ENCODE measurements at places on chromosomes 2 and 18.

- no peak for DNase-seq
Observed at GRCh38 chr18:78519394-78520062, 460.1 kb upstream of the SALL3 start.

- no peak for DNase-seq
Observed at GRCh38 chr2:191382801-191383200, 137.6 kb downstream of the MYO1B start.

DNA sequence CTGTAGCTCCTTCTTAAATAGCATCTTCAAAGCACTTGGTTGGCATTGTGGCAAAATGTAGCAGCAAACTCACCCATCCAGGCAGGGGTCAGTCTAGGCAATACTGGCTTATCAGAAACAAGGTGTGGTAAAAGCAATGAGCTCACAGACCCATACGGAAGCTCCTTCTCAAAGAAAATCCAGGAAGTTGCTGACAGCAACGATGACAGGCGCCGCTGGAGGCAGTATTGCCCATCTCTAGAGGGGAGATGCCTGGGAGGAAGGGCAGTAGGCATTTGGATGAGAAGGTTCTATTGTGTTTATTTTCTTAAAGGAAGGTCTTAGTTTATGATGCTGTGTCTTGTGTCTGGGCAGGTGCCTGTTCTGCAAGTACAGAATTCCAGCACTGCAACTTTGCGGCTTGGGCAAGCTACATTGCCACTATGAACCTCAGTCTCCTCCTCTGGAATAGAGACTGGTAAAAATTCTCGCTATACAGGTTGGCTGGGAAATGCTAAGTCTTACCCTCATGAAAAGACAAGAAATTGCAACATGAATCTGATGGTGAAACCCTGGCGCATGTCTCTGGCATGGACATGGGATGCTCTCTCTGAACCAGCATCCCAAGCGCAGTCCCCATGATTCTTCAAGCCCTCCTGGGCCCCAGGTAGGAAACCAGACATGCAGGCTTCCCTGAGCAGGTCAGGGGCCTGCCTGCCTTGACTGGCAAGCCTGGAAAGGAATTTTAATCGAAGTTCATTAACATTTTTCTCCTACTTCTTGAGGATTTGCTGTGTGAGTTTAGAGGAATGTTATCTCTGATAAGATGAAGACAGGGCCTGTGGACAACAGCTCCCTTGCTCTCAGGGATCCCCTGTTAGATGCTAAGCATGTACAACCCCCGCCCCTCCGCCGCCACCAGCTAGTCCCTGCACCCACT lies 156.0 kb downstream of the TFCP2L1 start:
- DNase-seq: no peak

DNA sequence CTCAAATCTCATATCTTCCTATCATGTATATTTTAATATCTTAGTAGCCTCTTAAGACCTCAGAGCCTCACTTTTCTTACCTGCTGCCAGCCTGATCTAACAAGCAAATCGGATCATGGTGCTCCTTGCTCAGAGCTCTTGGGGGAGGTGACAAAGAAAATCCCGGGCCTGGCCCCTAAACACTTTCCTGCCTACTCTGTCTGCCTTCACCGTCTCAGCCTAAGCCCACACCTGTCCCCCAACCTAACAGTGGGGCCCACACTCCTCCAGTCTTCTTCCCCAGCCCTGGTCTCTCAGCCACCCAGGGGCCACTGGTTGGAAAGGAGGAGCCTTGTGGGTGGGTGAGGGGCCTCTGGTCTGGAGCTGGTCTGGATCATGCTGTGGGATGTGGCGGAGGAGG lies 207.3 kb downstream of the HAUS1 start:
- DNase-seq: no peak

GRCh38 chr2:182061739-182062138 lies 76.1 kb downstream of the PPP1R1C start:
- DNase-seq: no peak

- no peak for DNase-seq
Observed at GRCh38 chr2:176777262-176777661, 435.3 kb upstream of the HNRNPA3 start.

DNA sequence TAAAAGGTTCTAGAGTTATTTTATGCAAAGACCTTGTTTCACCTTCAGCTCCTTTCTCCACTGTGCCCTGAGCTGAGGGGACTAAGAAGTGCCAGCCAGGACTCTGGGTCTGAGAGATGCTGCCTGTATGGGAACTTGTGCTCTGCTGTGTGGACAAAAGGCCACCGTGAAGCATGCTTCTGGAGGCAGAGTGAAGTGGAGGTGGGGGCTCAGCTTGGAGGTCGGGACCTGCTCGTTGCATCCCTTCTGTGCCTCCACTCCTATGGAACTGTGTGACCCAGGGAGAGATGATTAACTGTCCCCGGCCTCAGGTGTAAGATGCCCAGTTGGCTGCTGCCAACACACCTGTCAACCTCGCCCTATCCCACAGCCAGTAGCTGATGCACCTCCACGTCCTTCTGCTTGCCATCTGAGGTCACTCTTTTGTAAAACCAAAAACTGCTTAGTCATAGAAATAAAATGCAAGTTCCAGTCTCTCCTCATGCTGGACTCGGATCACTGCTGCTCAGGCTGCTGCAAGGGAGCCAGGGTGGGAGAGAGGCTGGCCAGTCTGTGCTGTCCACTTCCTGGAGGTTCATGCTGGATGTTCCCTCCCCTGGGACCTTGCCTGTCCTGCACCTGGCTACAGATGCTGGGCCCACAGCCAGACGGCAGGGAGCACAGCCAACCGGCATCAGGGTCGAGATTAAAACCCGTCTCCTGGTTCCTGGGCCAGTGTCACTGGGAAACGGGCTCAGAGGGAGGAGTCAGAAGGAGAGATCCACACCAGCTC lies 113.2 kb downstream of the ACKR3 start:
- DNase-seq: no peak

GRCh38 chr2:218024336-218024735 lies 21.5 kb upstream of the TNS1 start:
- DNase-seq: no peak

DNA sequence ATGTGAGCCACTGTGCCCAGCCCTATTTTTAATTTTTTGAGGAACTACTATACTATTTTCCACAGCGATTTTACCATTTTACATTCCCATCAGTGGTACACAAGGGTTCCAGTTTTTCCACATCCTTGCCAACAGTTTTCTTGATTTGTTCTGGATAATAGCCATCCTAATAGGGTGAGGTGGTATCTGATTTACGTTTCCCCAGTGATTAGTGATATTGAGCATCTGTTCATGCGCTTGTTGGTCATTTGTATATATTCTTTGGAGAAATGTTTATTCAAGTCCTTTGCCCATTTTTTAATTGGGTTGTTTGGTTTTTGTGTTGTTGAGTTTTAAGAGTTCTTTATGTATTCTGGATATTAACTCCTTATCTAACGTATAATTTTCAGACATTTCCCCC lies 20.8 kb downstream of the TTC39C start:
- no peak for DNase-seq

DNA sequence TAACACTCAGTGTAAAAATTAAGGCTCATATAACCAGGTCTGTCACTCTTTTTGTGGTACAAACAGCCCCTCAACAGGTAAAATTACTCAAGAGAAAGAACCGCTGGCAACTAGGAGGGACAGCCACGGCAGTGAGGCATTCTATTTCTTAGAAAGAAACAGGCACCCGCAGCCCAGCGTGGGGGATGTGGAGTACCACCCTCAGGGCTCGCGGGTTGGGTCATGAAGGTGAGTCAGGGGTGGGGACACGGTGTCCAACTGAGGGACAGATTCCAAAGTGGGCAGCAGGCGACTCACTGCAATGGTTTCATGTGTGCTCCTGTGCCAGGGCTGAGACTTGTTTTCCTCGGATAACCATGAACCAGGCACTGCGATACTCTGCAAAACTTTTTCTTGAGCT lies 129.4 kb downstream of the DTNB start:
- no peak for DNase-seq

DNA sequence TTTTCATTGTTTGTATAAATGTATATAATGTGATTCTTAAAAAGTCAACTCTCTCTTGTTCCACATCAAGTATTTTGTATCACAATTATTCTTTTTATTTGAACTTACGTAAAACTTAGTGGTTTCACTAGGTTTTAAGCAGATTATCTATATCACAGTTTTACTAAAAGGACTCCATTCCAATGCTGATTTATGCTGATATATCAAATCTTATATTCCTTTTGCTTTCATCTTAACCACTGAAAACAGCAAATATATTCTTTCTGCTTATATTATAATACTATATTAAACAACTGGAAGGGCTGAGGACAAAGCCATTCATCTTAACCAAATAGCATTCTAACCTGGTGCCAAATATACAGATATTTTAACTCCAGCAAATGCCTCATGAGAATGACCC lies 24.2 kb downstream of the TRAPPC8 start:
- no peak for DNase-seq

- no peak for DNase-seq
Observed at GRCh38 chr2:74789271-74789670, 44.7 kb upstream of the HK2 start.

DNA sequence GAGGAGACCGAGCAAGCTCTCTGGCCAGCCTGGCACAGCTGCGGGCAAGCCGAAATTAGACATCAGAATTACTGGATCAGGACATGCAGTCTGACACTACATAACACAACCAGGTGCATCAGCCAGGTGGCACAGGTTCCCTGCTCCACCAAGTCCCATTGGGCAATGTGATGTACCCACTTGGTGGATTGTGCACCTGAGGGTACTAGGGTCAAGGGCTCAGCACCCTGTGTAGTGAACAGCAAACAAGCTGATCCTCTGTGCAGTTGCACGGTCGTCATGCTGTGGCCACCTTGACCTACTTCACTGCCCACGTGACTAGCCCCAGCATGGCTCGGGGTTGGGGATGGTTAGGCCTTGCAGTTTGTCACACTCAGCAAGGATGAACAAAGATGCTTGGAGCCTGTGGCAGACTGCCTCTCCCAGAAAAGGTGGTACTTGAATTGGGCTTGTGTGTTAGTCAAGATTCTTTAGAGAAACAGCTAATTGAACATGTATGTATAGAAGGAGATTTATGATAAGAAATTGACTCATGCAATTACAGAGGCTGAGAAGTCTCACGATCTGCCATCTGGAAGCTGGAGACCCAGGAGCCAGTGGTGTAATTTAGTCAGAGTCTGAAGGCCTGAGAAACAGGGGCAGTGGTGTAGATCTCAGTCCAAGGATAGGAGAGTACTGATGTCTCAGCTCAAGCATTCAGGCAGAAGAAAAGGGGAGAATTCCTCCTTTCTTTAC lies 71.4 kb upstream of the TMEM87B start:
- no peak for DNase-seq

DNA sequence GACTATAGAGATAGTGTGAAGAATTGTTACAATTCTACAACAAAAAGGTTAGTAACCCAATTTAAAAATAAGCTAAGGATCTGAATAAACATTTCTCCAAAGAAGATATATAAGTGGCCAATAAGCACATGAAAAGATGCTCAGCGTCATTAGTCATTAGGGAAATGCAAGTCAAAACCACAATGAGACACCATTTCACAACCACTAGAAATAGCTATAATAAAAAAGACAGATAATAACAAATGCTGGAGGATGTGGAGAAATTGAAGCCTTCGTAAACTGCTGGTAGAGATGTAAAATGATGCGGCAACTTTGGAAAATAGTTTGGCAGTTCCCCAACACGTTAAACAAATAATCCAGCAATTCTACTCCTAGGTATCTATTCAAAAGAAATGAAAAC lies 366.5 kb upstream of the POU3F3 start:
- no peak for DNase-seq

- DNase-seq: no peak
Observed at GRCh38 chr2:182554950-182555349, 128.1 kb upstream of the PDE1A start.

- DNase-seq: no peak
Observed at GRCh38 chr2:141260911-141261310, 869.9 kb downstream of the LRP1B start.

- no peak for DNase-seq
Observed at GRCh38 chr2:196466581-196466980, 172.9 kb upstream of the CCDC150 start.

DNA sequence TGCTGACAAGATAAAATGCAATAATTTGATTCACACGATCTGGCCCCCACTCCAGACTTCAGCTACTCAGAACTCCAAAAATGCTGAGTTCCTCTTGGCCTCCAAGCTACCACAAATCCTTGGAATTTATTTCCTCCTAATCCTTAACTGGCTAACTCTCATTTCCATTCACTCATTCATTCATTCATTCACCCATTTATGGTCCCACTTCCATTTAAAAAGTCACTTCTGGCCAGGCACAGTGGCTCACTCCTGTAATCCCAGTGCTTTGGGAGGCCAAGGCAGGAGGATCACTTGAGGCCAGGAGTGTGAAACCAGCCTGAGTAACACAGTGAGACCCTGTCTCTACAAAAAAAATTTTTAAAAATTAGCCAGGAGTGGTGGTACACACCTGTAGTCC lies 12.5 kb downstream of the SOS1 start:
- no peak for DNase-seq

DNA sequence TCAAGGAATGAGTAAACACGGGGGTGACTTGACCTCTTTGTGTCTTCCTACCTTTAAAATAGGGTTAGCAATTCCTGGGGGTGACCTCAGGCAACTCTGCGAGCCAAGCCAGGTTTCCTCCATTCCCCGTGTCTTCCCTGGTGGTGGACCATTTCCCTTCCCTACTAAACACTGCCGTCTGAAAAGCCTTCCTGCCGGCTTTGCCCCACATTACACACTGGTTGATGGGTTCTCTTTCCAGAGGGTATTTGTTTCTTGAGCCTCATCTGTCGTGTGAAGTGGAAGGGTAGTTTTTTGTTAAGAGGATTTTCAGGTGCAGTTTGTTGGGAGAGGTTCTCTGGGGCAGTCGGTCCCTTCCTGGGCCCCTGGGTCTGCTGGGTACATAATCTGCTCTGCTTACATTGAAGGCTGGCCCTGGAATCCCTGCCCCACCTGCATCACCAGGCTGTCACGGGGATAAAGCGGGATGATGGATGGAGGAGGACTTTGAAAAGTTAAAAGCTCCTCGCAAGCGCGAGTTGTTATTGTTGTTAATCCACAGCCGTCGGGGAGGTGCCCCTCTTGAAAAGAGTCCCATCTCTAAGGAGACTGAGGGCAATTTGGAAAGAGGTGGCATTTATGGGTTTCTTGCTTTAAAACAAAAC lies 175.4 kb upstream of the SPRED2 start:
- DNase-seq: no peak

- no peak for DNase-seq
Observed at GRCh38 chr2:224556381-224556780, 28.8 kb downstream of the CUL3 start.

DNA sequence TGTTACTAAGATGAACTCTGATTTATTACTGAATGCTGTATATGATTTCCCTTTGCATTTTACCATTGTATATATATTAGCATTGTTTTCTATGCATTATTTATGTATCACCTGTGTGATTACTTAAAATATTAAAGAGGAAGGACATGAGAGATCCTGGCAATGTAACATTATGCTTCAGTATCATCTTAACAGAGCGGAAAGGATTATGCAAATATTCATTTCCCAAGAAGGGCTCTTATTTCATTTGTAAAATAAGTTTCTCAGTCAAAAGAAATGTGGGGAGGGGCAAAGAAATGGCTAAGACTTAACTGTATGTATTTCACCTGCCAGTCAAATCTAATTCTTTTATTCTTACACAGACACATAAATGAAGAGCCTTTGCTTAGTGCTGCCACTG lies 654.2 kb upstream of the PKDCC start:
- DNase-seq: no peak

DNA sequence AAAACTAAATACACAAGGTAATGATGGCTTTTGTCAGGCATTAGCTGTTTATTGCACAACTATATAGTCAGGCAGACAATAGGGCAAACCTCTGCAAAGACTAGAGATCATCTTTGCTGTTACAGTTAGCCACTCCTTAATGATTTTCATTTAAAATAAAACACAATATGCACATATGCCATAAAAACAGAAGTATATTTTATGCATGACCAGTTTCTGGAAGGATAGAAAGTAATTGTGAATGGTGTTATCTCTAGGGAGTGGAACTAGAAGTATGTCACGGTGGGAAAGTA lies 102.0 kb downstream of the CHN1 start:
- no peak for DNase-seq
